ENCODE measurements at places on chromosomes 4 and X.

- DNase-seq: no peak
Measured at GRCh38 chr4:174763454-174764104, 65.5 kb downstream of the GLRA3 start.

GRCh38 chr4:184100297-184100885, 117.3 kb downstream of the ENPP6 start:
- peak; percentile 71 for DNase-seq

GRCh38 chr4:139852612-139853269, 187.1 kb downstream of the MGST2 start:
- DNase-seq: no peak

DNA sequence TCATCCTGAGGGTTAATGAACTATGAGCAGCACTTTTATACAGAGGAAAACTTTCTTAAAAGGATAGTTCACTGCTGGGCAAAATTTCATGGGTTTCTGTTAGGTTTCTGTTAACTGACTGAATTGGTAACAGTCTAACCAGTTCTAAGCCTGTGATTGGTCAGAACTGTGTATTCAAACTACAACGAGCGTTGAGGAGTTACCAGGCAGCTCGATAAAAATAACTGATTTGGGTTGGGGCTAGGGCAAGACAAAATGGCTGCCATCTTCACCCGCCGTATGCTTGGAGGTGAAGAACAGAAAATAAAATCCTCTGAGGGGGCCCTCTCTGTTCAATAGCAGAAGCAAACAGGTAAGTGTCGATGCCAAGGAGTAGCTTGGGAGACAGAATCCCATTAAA, 22.0 kb downstream of the FAM133A start:
- no peak for DNase-seq

- DNase-seq: no peak
Measured at GRCh38 chr4:125529071-125529470, 214.3 kb downstream of the FAT4 start.

GRCh38 chr4:52842792-52843191, 19.3 kb upstream of the RASL11B start:
- no peak for DNase-seq

- peak; percentile 9 for DNase-seq
Measured at GRCh38 chrX:139831675-139832456, 101.0 kb downstream of the ATP11C start.

- peak; percentile 21 for DNase-seq
Measured at GRCh38 chr4:52244103-52244775, 193.1 kb downstream of the SPATA18 start.

- no peak for DNase-seq
Measured at GRCh38 chr4:37138019-37138653, 106.4 kb upstream of the NWD2 start.

- DNase-seq: no peak
Measured at GRCh38 chr4:31037703-31038102, 317.5 kb downstream of the PCDH7 start.

- no peak for DNase-seq
Measured at GRCh38 chr4:81746773-81747172, 275.1 kb upstream of the RASGEF1B start.

DNA sequence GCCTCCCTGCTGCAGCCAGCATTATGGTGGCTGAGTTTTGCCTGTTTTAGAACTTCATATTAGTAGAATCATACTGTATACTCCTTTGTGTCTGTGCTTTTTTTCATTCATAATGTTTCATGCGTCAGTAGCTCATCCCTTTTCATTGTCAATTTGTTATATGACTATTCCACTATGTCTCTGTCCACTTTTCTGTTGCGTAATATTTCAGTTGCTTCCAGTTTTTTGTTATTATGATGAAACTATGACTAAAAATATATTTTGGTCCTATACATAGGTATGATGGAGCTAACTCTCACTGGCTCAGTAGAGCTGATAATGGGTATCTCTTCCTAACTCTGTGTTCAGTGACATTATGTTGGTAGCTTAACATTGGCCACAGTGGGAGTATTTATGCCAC, 48.3 kb downstream of the DMP1 start:
- no peak for DNase-seq

DNA sequence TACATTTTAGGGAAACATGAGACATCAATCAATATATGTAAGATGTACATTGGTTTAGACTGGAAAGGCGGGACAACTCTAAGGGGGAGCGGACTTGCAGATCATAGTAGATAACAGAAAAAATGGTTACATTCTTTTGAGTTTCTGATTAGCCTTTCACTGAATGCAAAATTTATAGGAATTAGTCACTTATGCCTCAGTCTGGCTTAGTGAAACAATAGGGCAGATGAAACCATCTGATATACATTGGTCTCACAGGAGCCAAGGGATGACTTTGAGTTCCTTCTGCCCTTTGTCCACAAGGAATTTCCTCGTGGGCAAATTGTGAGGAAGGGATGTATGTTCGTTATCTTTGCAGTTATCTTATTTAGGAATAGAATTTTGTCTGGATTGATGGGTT, 128.2 kb downstream of the ARSF start:
- DNase-seq: no peak

DNA sequence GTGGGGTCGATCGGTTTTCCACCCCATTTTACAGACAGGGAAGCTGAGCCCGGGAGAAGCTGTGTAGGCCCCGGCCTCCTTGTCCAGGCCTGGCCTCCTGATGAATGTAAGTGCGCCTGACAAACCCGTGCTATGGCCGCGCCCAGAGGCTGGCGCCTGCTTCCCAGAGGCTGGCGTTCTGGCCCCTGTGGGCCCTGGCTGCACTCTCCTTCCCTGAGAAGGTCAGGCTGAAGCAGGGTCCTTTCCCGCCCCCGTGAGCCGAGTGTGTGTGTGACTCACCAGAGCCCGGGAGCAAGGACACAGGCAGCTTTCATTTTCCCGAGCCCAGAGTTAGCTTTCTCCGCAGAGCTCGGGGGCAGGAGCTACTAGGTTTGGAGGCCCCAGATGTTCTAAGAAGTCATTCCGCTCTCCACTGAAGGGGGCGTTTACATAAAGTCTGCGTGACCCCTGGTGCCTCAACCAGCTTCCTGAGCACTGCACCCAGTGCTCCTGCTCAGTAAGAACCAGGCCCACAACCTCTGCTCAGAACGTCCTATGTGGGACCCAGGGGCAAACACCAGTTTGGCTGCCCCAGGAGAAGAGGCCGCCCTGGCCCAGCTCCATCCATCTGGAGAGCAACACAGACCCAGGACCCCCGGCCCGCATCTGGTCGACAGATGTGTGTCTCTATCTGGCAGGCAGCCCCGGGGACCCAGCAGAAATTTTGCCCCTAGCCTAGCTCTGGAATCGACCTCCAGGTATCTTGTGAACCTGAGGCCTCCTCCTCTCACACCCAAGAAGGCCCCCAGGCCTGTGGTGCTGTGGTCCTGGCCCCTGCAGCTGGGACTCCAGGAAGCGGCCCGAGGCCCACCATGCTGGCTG, 13.6 kb downstream of the UVSSA start:
- no peak for DNase-seq

DNA sequence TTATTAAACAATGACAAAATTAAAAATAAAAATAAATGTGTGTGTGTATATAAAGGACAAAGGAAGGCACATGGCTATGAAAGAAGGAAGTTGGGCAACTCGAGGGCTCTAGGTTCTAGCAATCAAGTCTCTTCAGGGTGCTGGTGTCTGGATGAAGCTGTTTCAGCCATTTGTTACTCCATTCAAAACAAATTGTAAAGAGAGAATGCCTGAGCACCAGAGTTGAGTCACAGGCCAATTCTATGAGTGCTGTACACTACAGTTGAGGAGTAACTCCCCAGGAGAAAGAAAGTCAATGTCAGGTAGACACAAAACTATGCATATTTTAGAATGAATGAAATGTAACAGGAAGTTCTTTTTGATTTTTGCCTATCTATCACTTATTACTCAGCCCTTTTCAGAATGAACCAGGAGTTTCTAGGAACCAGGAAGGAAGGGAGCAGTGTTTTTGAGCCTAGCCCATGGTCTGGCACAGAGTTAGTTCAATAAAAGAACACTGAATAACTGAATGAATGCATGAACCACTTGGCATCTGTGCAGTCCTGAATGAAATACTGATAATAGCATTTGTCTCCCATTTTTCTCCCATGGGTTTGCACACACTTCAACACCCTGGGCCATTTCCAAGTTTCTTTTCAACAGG, 151.7 kb upstream of the CPEB2 start:
- DNase-seq: no peak

GRCh38 chr4:8050555-8051206, 107.9 kb downstream of the ABLIM2 start:
- peak; percentile 80 for DNase-seq
